Forelimb muscle (tissue), 1 donor: ENCODE measurements at places on chromosomes 16 and 17.

GRCh38 chr16:4723071-4723767, 10.9 kb downstream of the ANKS3 start:
- no peak for DNase-seq

DNA sequence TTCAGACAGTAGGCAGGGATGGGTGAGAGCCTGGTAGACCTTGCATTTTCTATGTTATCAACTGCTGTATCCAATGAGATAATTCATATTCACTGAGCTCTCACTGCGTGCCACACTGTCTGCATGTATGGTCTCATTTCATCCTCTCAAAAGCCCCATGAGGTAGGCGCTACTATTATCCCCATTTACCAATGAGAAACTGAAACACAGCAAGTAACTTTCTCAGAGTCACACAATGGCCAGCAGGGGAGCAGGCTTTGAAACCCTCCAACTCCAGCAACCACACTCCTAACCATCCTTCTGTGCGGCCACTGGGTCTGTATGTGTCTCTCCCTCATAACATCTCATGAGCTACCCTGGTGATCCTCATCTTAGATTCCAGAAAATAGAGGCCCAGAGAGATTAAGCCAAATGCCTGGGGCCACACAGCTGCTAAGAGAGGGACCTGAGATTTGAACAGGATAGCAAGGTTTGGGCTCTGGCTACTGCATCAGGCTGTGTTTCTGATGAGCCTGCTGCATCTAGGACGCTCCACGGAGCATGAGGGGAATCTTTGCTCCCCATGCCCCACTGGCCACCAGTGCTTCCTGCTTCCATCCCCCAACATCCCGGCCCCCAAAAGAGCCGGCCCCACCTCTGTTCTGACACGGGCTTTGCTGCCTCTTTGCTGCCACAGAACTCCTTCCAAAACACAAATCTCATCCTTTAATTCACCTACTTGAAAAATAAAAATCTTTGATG, 3.2 kb downstream of the CCR7 start:
- no peak for DNase-seq

DNA sequence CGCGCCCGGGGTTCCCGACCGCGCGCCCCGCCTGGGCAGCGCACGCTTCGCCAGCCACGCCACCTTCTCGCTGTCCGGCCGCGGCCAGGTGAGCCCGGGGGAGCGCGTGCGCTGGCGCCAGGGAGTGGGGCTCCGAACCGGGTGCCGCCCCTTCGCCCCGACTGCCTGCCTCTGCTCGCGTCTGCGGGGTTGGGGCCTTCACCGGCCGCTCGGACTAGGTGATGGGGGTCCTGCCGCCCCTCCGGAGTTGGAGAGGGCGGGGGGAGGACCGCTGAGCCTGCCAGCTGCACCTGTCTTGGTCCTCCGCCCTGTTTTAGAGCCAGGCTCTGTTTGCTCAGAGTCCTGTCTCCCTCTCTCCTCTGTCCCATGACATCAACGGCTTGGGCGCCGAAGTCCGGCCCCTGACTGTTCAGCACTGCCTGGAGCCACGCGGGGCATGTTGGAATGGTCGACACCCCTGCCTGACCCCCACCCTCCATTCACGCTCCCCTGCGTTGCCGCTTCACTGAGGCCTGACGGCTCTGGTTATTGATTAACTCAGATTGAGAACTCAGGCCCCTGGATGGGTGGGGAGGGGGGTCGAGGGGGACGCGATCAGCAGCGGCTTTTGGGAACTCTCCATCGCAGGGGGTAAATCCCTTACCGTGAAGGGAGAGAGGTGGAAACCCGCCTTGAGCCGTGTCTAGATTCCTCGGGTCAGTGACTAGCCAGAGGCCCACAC, 748 bp downstream of the SMTNL2 start:
- DNase-seq: no peak

GRCh38 chr17:17146786-17147406, 59.2 kb downstream of the PLD6 start:
- no peak for DNase-seq
